ENCODE measurements at places on chromosomes 6 and 20.

GRCh38 chr6:155222506-155222905 is 41.3 kb upstream of the CLDN20 start:
- no peak for DNase-seq

- no peak for DNase-seq
Observed at GRCh38 chr20:10711903-10712451, 38.2 kb upstream of the JAG1 start.

GRCh38 chr20:41223112-41223511 is 85.8 kb downstream of the PLCG1 start:
- DNase-seq = no peak

DNA sequence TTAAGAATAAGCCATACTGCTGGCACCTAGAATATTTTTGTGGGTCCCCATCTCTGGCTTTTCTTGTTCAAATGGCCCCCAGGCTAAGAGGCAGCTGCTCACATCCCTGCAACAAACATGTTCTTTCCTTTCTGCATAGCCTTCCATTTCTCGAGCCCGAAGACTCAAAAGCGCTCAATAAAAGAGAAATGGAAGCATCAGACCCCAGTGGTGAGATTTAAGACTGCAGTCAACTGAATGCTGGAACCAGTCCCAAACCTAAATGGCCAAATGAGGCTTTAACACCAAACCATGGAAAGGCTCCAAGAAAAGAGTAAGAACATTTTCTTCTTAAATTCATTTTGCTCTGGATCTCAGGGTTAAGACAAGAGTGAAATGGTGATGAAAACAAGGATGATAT is 122.1 kb upstream of the TRAF3IP2 start:
- DNase-seq = peak; percentile 55

GRCh38 chr20:51650685-51651134 is 108.2 kb upstream of the NFATC2 start:
- DNase-seq = no peak

- DNase-seq = peak; percentile 21
Observed at GRCh38 chr20:21569586-21569985, 55.7 kb upstream of the NKX2-2 start.

DNA sequence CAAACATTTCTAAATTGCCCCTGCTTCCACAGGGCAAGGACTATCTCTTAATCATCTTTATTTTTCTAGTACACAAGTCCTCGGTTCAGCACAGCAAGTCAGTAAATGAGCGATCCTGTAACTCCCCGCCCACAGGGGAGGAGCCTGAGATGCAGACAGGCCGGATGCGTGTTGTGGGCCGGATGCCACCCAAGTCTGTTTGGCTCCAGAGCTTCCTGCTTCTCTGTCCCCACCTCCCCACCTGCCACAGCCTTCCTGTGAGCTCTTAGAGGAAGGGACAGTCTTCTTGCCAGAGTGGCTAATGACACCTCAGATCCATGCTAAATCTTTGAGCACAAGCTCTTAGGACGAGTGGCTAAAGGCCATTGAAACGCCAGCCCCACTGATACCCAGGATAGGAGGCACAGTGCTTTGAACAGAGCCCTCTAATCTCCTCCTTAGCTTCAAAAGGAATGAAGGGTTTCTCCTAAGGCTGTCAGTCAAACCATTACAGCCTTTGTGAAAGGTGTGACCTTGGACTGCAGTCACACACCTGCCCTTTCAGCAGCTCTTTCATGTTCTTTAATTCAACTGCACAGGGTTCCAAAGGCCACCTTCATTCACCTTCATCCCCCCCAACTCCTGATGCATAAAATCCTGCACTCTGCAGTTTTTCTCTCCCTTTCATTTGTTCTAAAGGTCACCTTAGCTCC is 264.3 kb downstream of the TFAP2C start:
- DNase-seq = no peak

DNA sequence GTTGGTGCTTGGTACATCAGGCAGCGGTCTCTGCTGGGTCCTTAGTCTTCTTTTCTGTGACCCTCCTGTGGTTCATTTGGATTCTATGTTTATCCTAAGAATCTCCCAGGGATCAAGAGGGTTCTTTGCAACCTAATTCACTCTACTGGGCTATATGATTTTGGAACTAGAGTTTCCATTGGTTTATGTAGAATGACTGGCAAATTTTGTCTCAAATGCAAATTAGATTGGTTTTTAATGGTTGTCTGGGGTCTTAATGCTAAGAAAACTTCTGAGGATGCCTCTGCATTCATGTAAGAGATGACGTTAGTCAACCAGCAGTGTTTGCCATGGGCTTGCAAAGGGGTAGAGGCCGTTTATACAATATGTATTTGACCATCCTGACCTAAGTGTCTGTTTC is 129.8 kb upstream of the ZFP64 start:
- no peak for DNase-seq

GRCh38 chr6:164167873-164168405 is 753.4 kb downstream of the QKI start:
- no peak for DNase-seq

DNA sequence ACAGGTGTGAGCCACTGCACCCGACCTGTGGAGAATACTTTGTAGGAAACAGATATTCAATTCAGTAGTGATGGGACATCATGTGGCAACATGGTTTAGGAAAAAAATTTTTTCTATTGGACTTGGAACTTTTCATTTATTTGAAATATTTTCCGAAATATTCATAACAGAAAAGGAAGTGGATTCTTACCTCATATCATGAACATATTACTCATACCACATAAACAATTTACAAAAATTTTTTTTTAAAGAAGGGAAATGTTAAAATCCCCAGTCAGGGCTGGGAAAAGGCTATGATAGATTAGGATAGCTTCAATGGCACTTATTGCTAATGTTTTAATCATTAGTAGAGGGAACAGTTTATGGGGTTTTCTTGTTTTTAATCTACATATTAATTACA is 6.8 kb upstream of the ALDH8A1 start:
- DNase-seq = no peak
